SK-MEL-5 (cell line): ENCODE measurements at places on chromosomes 11 and 22. TPM values are rescaled to one million over a fixed set of nuclear protein-coding genes. Genes with fewer than 3 reads are reported as not detected.

The NTM gene
- total RNA-seq: 0.69 and 0.95 TPM in 2 replicates

The CHST1 gene
- not detected in 2 replicates for total RNA-seq

The MEN1 gene
- 8.5 and 9.1 TPM in 2 replicates for total RNA-seq

The ANAPC15 gene
- 30.3 and 30.6 TPM in 2 replicates for total RNA-seq

The MS4A6E gene
- total RNA-seq: not detected in 2 replicates
